ENCODE measurements at places on chromosomes 1 and 21.
A peak's percentile ranks its signal among the peaks of the same experiment; 100 is the strongest.

- DNase-seq = no peak
- peaks cover 10% of the 10 kb centered on the region for H3K27me3 ChIP-seq
- H3K36me3 ChIP-seq = peaks cover 2% of the 10 kb centered on the region
- peaks cover 46% of the 10 kb centered on the region for H3K4me1 ChIP-seq
Observed at GRCh38 chr1:212667223-212668139, 32.2 kb downstream of the BATF3 start.

- H3K27me3 ChIP-seq = no peaks in the 10 kb centered on the region
- H3K27ac ChIP-seq = no peak overlapping the region
Observed at GRCh38 chr1:192914696-192915095, 105.9 kb downstream of the RGS2 start.

DNA sequence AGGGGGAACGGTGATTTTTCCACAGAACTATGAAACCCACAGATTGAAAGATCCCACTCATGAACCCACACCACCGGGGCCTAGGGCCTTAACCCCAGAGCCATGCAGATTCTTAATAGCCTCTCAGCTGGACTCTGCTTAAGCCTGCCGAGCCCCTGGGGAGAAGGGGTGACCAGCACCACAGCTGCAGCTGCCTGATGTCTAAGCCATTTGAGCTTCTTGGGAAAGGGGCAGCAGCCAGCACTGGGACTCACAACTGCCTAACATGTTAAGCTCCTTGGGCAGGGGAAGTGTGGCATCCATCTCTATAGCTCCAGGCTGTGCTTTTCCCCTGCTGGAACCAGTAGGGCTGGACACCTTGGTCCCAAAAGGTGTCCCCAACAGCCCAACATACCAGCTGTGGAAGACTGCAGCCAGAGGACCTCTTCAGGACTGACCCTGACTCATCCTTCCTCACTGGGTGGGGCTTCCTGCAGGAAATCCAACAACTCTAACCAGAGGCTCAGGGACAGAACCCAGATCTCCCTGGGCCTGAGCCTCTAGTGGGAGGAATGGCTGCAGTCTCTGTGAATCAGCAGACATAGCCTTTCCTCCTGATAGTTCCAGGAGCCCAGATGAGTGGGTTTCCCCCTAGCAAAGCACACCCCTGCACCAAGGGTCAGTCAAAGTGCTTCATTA is 34.6 kb upstream of the FMO3 start:
- H3K4me1 ChIP-seq = no peaks in the 10 kb centered on the region
- no peaks in the 10 kb centered on the region for H3K36me3 ChIP-seq
- no peak overlapping the region for H3K4me3 ChIP-seq
- DNase-seq = no peak
- H3K27me3 ChIP-seq = peaks cover 8% of the 10 kb centered on the region

- peaks cover 41% of the 10 kb centered on the region for H3K27me3 ChIP-seq
- no peak overlapping the region for H3K4me3 ChIP-seq
- no peaks in the 10 kb centered on the region for H3K36me3 ChIP-seq
- no peaks in the 10 kb centered on the region for H3K4me1 ChIP-seq
- H3K27ac ChIP-seq = no peak overlapping the region
- DNase-seq = no peak
Observed at GRCh38 chr1:112737573-112737972, 22.4 kb upstream of the PPM1J start.

- no peak for DNase-seq
- H3K4me1 ChIP-seq = peaks cover 9% of the 10 kb centered on the region
- peaks cover 66% of the 10 kb centered on the region for H3K27me3 ChIP-seq
Observed at GRCh38 chr1:114149211-114149610, 4.5 kb downstream of the SYT6 start.

GRCh38 chr1:42335809-42336518 is 929 bp upstream of the FOXJ3 start:
- peaks cover 2% of the 10 kb centered on the region for H3K36me3 ChIP-seq
- peak overlapping the region; percentile 90 for H3K4me3 ChIP-seq
- H3K27me3 ChIP-seq = no peaks in the 10 kb centered on the region
- no peak for DNase-seq
- H3K27ac ChIP-seq = peak overlapping the region; percentile 96

- H3K4me1 ChIP-seq = no peaks in the 10 kb centered on the region
- H3K27me3 ChIP-seq = peaks cover 25% of the 10 kb centered on the region
- H3K36me3 ChIP-seq = no peaks in the 10 kb centered on the region
- no peak overlapping the region for H3K4me3 ChIP-seq
- no peak overlapping the region for H3K27ac ChIP-seq
- no peak for DNase-seq
Observed at GRCh38 chr1:15370781-15371520, 38.7 kb upstream of the EFHD2 start.

GRCh38 chr1:95197616-95198252 is 36.3 kb upstream of the RWDD3 start:
- no peaks in the 10 kb centered on the region for H3K4me1 ChIP-seq
- no peak overlapping the region for H3K27ac ChIP-seq
- H3K36me3 ChIP-seq = no peaks in the 10 kb centered on the region
- H3K4me3 ChIP-seq = no peak overlapping the region

DNA sequence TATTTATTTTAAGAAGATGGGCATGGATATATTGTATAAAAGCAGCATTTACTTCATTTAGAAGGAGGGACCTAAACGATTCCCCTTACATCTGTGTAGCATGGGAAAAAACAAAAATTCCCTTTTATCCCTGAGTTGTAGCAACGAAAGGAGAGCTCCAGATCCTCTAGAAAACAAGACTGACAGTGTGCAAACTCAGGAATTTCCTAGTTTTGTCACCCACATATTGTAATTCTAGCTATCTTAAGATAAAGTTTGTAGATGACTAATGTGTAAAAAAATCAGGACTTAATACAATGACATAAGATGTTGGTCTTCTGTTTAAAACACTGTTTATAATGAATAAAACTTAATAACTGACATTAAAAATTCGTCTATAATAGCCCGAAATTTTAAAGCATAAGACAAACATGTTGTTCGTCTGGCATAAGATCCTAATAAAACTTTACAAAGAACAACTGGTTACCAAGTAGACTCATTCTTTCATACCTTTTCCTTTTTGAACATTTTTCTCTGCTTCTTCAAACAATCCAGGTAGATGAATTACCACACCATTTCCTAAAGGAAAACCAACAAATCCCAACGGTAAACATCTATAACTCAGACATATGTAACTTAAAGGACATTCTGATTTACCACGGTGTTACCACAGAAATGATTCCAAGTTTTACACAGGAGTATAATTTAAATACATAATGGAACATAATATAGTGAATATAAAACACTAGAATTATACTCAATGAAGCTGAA is 15.2 kb downstream of the ADSS2 start:
- no peaks in the 10 kb centered on the region for H3K27me3 ChIP-seq
- DNase-seq = no peak
- H3K4me1 ChIP-seq = peaks cover 25% of the 10 kb centered on the region
- peaks cover 11% of the 10 kb centered on the region for H3K36me3 ChIP-seq
- H3K27ac ChIP-seq = no peak overlapping the region
- no peak overlapping the region for H3K4me3 ChIP-seq

DNA sequence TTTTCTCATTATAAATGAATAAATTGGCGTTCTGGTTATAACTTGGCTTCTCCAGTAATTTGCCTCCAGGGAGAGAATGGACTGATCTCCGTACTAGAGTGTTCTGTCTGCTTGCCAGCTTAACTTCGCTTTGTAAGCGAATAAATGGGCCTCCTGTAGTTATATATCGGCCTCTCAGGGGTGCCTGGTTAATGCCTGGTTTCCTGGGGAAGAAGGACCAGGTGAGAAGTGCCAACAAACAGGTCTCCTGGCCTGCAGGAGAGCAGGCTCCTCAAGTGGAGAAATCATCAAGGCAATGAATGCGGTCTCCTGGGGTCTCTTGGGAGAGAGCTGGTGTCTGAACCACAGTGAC is 107.4 kb upstream of the SERBP1 start:
- DNase-seq = no peak
- H3K27ac ChIP-seq = no peak overlapping the region
- H3K36me3 ChIP-seq = no peaks in the 10 kb centered on the region
- no peaks in the 10 kb centered on the region for H3K4me1 ChIP-seq
- H3K27me3 ChIP-seq = peaks cover 4% of the 10 kb centered on the region
- no peak overlapping the region for H3K4me3 ChIP-seq

DNA sequence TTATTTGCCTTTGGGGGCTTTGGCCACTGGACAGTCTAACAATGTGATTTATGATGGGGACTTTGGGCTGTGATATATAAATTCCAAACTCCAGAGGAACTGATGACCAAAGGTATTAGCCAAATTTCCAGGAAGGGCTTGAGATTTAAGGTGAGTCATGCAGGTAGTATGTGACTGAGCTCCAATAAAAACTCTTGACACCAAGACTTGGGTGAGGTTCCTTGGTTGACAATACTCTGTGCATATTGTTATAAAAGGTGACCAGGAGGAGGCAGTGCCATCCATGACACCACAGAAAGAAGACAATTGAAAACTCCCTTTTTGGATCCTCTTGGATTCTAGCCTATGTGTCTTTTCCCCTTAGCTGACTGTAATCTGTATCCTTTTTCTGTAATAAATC is 392.7 kb upstream of the LRRC7 start:
- no peaks in the 10 kb centered on the region for H3K4me1 ChIP-seq
- DNase-seq = no peak
- no peak overlapping the region for H3K4me3 ChIP-seq
- no peaks in the 10 kb centered on the region for H3K27me3 ChIP-seq

DNA sequence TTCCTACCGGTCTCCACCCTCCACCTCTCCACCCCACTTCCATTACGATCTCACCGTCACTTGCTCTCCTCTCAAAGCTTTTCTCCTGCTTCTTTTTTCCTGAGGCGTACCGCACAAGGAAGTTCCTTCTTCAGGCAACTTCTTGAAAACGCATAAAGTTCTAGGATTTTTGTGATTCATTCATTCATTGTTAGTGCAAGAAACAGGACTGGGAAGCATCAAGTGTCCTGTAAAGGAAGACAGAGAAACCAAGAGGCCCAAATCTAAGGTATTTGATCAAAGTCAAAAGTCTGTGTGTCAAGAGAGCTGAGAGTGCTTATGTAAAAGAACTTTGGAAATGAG is 1.3 kb upstream of the RCC2 start:
- H3K27ac ChIP-seq = no peak overlapping the region
- peak overlapping the region; percentile 12 for H3K4me3 ChIP-seq
- H3K4me1 ChIP-seq = peaks cover 14% of the 10 kb centered on the region
- no peak for DNase-seq

DNA sequence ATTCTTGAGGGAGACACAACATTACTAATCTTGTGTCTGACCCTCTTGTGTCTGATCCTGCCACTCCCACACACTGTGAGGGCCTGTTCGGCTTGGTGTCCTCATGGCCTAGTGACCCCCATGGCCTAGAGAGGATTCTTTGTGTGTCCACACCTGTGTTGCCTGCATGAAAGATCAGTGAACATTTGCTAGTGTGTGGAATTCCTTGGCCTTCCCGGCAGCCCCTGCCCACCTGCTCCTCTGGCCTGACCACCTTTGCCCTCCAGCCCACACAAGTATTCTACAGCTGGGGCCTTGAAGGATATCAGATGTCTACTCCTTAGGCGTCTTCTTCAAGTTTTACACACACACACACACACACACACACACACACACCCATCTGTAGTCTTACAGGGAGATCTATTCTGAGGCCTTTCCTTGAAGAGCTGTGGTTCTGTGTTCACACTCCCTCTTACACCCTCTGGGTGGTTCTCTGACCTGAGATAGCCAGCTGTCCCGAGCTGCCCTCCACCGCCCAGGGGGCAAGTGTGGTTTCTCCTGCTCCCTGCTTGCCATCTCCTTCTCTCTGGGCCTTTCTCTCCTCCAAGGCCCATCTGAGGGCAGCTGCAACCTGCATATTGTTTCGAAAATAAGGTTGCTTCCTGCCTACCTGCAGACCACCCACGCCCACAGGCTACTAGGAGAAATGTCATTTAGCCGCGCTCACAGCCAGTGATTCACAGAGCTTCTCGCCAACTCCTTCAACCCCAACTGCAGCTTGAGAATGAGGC is 45.4 kb downstream of the CD247 start:
- no peaks in the 10 kb centered on the region for H3K4me1 ChIP-seq
- H3K27me3 ChIP-seq = peaks cover 17% of the 10 kb centered on the region
- H3K4me3 ChIP-seq = no peak overlapping the region
- DNase-seq = no peak

GRCh38 chr1:6509919-6510291 is 18.4 kb upstream of the PLEKHG5 start:
- no peaks in the 10 kb centered on the region for H3K4me1 ChIP-seq
- peaks cover 18% of the 10 kb centered on the region for H3K27me3 ChIP-seq
- no peak overlapping the region for H3K4me3 ChIP-seq
- no peak for DNase-seq

DNA sequence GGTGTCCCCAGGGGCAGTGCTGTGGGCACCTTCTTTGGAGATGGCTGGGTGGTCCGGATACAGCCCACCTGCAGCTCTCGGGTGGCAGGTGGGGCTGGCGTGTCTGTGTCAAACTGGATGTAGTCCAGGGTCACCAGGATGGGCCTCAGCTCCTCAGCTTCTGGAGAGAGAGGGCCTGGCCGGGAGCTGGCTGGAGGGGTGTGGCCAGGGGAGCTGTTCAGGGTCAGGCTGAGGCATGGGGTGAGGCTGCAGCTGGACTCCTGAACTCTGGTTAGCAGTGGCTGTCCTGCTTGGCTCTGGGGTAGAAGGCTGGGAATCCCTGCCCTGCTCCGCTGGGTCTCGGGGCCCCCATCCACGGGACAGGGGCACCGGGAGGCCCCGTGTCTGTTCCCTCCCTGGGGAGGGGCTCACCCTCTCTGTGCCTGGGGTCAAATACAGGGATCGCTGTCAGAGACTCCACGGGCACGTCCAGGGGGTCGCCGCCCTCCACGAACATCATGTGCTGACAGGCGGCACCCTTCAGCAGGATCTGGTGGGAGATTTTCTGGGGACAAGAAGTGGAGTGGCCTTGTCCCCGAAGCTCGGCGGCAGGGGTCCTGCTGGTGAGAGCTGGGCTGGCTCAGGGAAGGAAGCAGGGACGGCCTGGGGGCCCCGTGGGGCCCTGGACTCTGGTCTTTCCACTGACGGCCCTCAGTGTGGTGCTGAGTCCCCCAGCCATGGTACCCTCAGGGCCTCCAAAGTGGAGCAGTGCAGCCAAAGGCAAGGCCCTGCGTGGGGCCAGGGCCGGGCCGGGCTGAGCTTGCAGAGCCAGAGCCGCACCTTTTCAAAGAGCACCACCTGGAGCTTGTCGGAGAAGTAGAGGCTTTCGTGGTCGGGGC is 4.1 kb upstream of the TMEM52 start:
- H3K4me3 ChIP-seq = no peak overlapping the region
- peaks cover 4% of the 10 kb centered on the region for H3K4me1 ChIP-seq
- H3K27me3 ChIP-seq = peaks cover 15% of the 10 kb centered on the region
- no peaks in the 10 kb centered on the region for H3K36me3 ChIP-seq
- no peak for DNase-seq
- H3K27ac ChIP-seq = no peak overlapping the region

- peaks cover 3% of the 10 kb centered on the region for H3K4me1 ChIP-seq
- no peaks in the 10 kb centered on the region for H3K36me3 ChIP-seq
- H3K27ac ChIP-seq = no peak overlapping the region
- no peak for DNase-seq
Observed at GRCh38 chr1:2977886-2978611, 43.2 kb upstream of the ACTRT2 start.

- H3K27me3 ChIP-seq = no peaks in the 10 kb centered on the region
- DNase-seq = no peak
- no peaks in the 10 kb centered on the region for H3K36me3 ChIP-seq
- H3K4me3 ChIP-seq = no peak overlapping the region
Observed at GRCh38 chr1:62693123-62693522, 4.9 kb upstream of the DOCK7 start.

- H3K36me3 ChIP-seq = peaks cover 29% of the 10 kb centered on the region
- H3K4me1 ChIP-seq = no peaks in the 10 kb centered on the region
- no peaks in the 10 kb centered on the region for H3K27me3 ChIP-seq
- no peak overlapping the region for H3K4me3 ChIP-seq
- no peak overlapping the region for H3K27ac ChIP-seq
- DNase-seq = no peak
Observed at GRCh38 chr1:5874416-5875110, 117.7 kb downstream of the NPHP4 start.

GRCh38 chr1:8202182-8202905 is 115.6 kb upstream of the SLC45A1 start:
- H3K4me3 ChIP-seq = no peak overlapping the region
- DNase-seq = no peak
- no peaks in the 10 kb centered on the region for H3K36me3 ChIP-seq
- H3K27ac ChIP-seq = no peak overlapping the region

Measured in stimulated activated naive B cell treated with anti-CD40 and anti-IgM and Interleukin-4, amounts not matched to agents 10 μg/mL and 1 μg/mL and 100 μg/mL, for 72 hours (primary cell).